ENCODE measurements at places on chromosomes 11 and 22.

GRCh38 chr11:76120513-76121101, 85.7 kb downstream of the WNT11 start:
- no peak for DNase-seq

- no peak for DNase-seq
Measured at GRCh38 chr11:124970925-124971324, 16.9 kb downstream of the CCDC15 start.

DNA sequence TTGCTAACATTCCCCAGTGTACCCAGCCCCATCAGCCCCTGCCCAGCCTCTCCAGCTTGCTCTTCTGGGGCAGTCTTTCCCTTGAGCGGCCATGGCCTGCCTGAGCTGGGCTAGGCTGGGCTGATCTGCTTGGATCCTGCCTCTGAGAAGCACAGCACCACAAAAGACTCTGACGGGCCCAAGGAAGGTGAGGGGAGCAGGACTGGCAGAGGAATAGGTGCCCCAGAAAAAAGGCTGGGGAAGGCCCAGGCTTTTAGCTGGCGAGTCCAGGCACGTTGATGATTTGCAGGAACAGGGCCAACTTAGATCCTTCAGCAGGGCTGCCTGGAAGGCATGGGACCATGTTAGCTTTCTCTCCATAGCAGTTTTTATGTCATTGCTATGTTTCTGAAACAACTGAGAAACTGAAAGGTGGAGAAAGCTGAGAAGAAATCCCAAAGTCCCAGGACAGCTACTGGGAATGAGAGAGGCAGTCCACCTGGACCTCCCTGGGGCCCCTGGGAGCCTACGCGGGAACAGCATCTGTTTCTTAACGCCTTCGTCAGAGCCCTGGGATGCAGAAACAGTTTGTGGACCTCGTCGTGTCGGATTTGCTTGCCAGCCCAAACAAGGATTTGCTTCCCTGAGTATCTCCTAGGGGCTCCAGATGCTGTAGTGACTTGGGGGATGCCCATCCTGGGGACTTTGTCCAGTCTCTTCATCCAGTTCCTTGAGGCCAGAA, 24.4 kb upstream of the FXYD6 start:
- no peak for DNase-seq

DNA sequence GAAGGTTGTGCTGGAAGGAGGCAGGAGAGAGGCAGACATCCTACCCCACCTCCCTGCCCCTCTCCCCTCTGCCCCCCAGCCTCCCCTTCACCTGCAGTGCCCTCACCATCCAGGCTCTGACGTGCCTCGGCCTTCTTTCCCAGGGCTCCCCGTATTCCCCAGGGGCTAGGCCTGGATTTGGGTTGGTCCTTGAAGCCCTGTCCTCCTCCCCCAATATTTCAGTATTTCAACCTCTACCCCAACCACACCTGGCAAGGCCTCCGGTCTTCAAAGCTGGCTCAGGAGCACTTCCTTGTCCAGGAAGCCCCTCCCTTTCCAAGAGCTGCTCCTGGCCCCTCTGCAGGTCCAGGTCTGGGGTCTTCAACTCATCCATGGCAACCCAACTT, 8.6 kb upstream of the PDE2A start:
- no peak for DNase-seq

DNA sequence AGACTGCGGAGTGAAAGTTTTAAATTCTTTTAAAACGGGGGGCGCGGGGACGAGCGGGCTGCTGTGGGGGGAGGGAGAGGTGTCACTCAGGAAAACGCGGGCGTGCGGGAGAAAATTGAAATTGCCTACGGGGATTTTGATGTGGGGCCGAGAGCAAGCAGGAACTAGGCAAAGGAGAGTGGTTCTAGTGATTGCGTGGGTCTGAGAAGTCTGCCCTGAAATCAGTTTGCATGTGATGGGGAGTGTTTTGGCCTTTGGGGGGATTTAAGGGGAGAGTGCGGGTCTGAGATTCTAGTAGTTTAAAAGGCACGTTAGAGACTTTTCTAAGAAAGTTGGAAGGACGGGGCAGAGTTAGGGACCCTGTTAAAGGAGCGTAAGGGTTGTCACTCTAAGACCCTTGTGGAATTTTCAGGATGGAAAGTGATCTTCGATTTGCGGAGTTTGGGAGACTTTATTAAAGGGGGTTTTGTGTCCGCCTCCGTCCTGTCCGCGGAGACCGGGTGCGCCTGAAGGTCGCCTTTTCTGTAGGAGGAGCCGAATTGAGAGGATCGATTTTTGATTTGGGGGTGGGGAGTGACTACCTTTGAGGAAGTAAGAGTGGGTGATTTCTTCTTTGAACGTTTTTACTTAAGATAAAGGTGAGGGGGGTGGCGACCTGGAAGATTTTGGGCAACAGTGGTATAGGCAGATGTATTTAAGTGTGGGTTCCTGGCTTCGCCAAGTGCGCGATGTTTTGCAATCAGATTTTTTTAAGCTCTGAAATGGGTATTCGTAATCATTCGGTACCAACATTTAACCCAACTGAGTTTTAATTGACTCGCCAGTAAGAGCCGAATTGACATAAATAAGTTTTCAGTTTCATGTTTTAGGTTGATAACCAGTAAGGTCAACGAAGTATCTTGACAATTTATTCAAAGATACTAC, 1.1 kb downstream of the EED start:
- DNase-seq, result no peak

DNA sequence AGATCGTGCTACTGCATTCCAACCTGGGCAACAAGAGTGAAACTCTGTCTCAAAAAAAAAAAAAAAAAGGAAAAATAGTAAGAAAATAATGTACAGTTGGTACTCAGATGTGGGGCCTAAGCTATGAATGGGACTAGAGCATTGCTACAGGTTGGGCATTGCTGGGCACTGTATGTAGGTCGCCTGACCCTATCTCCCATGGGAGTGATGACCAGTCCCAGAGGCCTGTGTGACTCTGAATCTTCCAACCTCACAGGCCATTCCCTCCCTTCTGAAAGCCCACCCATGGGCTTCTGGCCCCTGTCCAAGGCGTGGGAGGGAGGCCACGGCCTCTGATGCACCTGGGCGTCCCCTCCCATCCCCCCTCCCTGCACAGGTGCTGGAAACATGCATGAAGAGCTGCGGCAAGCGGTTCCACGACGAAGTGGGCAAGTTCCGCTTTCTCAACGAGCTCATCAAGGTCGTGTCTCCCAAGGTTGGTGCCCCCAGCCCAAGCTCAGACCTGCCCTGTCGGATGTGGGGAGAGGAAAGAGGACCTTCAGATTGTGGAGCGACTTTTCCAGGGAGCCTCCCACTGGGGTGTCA, 9.5 kb downstream of the GGA1 start:
- no peak for DNase-seq

DNA sequence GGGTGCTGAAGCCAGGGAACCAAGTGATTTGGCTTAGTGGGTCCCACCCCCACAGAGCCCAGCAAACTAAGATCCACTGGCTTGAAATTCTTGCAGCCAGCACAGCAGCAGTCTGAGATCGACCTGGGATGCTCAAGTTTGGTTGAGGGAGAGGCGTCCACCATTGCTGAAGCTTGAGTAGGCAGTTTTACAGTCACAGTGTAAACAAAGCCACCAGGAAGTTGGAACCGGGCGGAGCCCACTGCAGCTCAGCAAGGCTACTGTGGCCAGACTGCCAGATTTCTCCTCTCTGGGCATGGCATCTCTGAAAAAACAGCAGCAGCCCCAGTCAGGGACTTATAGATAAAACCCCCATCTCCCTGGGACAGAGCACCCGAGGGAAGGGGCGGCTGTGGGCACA, 424.1 kb upstream of the TENM4 start:
- DNase-seq, result no peak

- DNase-seq, result no peak
Measured at GRCh38 chr11:6365659-6366058, 24.6 kb upstream of the SMPD1 start.

GRCh38 chr11:35588627-35589026, 29.6 kb upstream of the FJX1 start:
- DNase-seq, result no peak

DNA sequence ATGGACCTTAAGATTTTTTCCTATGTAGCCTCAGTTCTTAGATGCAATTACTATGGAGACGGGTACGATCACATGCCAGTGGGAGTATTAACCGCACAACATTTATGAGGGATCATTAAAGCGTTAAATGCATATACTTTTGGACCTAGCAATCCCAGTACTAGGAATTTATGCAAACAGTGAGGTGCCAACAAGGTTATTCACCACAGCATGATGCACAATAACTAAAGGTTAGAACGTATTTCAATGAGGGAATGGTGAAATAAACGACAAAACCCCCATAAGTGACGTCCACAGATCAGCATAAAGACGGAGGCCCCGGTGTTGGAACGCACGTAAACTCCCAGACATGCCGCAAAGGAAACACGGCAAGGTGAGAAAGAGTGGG, 539 bp downstream of the SIRT3 start:
- DNase-seq, result no peak

DNA sequence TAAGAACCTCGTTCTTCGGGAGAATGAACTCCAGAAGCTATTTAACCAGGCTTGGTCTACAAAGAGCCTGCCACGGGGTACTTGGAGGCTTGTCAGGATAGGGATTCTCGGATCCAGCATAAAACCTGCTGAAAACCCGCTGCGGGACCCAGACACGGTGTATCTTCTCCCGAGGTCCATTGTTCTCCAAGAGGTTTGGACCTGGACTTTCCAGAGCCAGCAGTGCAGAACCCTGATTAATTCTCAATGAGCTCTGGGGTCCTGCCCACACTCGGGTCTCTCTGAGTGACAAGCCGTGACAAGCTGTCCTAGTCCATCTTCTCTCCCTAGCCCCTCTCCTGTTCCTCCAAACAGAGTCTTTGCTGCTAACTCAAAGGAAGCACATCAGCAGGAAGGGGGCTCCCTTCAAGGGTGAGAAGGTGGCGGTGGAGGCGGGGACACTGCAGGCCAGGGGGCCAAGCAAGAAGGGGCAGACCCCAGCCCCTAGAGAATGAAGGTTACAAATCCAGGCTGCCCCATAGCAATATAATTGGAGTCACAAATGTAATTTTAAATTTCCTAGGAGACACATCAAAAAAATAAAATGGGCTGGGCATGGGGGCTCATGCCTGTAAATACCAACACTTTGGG, 12.2 kb downstream of the SHANK2 start:
- DNase-seq, result no peak

- no peak for DNase-seq
Measured at GRCh38 chr11:15146271-15147003, 31.7 kb downstream of the INSC start.

- DNase-seq, result peak; percentile 12
Measured at GRCh38 chr22:49294656-49295464, 532.8 kb downstream of the BRD1 start.

- no peak for DNase-seq
Measured at GRCh38 chr22:29359469-29359868, 28.9 kb downstream of the AP1B1 start.

DNA sequence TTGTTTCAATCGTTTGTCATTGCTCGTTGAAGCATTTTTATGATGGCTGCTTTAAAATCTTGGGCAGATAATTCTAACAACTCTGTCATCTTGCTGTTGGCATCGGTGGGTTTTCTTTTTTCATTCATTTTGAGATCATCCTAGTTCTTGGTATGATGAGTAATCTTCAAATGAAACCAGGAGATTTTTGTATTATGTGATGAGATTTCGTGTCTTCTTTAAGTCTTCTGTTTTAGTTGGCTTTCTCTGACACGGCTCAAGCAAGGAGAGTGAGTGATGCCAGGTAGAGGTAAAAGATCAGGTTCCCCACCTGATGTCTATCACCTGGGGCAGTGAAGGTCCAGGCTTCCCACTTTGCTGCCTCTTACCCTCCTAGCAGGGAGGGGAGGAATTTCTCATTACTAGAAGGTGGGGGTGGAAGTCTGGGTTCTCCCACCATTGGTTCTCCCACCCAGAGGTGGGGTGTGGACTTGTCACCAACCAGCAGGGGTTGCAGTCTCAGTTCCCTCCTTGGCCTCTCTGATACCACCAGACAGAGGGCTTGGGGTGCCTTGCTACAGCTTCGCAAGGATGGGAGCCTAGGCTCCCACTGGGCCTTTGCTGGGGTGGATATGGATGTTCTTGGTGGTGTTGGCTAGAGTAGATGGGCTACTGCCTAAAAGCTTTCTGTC, 12.9 kb downstream of the CDC45 start:
- DNase-seq, result no peak

DNA sequence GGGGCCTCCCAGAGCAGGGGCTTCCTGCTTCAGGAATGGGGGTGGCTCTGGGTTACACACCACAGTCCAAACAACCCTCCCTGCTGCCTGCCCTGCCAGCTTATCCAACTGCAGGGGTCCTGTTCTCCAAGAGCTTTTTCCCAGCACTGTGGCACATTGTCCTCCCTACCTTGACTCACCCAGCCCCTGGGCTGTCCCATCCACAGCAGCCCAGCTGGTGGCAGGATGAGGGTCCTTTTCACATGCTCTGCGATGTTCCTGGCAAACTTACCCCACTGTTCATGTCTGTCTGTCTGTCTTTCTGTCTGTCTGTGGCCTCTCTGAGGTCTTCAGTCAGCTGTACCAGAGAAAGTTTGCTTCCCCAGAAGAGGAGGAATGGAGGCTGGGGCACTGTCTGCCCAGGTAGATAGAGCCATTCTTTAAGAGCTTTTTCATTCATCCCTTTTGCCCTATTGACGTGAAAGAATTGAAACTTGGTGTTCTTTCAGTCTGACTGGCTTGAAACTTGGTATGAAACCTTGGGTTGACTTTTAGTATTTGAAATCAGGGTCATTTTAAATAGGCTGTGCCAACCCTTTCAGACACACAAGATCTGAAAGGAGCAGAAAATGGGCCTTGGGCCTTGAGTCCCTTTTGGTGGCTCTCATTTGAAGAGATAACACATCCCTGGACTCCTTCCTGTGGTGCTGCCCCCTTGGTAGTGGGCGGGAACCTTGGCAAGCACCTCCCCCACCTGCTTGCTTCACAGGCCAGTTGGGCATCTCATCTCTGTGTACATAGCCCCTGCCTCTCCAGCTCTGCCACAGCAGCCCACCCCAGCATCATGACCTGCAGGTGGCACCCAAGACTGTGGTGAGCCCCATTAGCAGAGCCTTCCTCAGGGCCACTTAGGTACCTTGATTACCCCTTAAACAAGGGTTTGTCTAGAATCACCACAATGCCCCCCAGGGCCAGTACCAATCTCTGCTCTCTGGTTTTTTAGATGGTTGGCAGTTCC, 74.6 kb upstream of the SUSD2 start:
- peak; percentile 40 for DNase-seq

GRCh38 chr22:20091690-20092476, 11.8 kb downstream of the DGCR8 start:
- DNase-seq, result no peak

- no peak for DNase-seq
Measured at GRCh38 chr11:12802418-12803085, 128.3 kb downstream of the TEAD1 start.

GRCh38 chr11:86688398-86689179, 16.2 kb upstream of the ME3 start:
- no peak for DNase-seq

- no peak for DNase-seq
Measured at GRCh38 chr11:9662273-9662672, 1.6 kb upstream of the SWAP70 start.
